ENCODE measurements at places on chromosomes 3 and 15.
A peak's percentile ranks its signal among the peaks of the same experiment; 100 is the strongest.

DNA sequence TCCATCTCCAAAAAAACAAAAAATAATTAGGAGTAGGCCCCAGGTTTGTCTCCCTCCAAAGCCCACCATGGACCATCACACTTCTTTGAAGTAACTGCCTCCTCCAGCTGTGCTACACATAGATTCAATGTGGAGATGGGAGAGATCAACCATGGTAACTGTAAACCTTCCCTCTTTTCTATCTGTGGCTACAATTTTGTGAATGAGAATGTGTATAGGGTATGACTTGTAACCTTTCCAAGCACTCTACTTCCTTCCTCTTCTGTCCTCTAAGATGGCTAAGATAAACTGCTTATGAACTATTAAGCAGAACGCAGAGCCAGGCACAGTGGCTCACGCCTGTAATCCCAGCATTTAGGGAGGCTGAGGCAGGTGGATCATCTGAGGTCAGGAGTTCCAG lies 55.5 kb upstream of the ATP11B start:
- no peak for DNase-seq

- DNase-seq, result no peak
Observed at GRCh38 chr15:51579012-51579411, 43.6 kb downstream of the DMXL2 start.

DNA sequence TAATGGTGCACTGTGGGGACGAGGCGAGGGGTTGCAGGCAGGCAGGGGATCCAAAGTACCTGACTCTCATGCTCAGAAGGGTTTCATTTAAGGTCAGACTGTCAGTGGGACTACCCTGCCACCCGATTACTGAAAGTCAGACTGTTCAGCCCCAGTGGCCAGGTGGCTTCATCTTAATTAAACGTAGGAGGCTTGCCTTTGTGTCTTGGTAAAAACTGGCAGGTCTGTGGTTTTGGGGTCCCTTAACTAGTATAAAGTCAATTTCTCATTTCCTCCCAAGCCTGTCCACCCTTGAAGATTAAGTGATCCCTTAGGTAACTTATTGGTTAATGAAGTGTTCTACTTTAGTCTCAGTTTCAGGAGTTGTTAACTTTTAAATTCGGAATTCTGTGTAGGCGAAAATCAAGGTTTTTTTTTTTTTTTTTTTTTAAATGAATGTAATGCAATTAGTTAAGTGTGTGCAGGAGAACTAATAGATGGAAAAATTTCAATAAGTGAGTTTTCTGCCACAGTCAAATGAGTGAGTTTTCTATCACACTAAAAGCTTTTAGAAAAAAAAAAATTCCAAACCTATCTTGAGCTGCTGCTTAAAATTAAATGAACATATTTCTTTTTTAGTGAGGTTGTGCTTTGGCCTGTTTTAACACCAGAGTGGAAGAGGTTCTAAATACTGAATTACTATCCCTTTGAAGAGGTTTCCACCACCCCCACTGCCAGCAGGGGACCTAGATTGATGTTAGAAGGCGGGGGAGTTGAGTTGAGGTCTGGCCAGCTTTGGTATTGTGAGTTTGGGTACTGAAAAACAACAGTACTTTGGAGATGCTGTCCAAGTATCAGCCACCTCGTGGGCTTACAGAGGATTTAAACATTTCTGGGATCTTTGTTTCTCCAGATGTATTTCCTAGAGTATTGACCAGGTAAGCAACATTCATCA lies 15.2 kb downstream of the ITPR1 start:
- peak; percentile 91 for DNase-seq

GRCh38 chr3:53485675-53486403 lies 8.6 kb upstream of the CACNA1D start:
- no peak for DNase-seq
